ENCODE measurements at places on chromosomes 4 and X.

DNA sequence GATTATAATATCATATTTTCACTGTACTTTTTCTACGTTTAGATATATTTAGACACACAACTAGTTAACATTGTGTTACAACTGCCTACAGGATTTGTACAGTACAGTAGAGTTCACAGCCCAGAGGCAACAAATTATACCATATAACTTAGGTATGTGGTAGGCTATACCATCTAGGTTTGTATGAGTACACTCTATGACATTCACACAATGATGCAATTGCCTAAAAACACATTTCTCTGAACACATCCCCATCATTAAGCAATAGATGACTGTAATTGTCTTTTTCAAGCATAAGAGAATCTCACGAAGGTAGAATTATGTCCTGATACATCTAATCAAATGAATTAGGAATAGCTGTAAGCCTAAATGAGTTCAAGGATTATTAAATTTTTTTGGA, 12.3 kb upstream of the TIGD2 start:
- DNase-seq, result no peak

- DNase-seq, result no peak
These were observed 4.8 kb upstream of the SCOC start for GRCh38 chr4:140368686-140369085.

DNA sequence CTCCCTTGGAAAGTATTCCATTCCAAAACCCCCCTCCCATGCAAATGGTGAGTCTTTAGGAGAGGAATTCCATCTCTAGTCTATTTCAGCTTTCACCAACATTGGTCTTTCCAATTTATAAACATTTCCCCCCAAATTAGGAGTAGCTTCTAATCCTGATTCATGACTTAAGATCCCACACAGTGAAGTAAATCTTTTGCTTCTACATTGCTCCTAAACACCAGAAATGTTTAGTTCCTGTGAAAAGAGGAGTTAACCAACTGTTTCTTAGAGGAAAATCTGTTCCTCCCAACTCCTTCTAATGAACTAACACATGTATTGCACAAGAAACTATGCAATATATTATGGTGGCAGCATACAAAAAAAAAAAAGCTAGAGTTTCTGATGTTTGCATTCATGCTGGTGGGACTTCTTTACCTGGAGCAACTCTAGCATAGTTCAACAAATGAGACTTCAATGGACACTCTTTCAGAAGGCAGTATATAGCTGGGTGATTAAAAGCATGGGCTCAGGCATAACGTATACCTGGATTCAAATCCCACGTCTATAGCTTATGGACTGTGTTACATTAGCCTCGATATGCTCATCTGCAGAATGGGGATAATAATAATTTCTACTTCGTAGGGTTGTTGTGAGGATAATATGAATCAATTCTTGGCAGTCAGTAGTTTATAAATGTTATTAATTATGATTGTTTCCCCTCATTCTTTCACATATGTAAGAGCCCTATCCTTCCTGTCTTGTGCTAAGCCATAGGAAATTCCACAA, 131.6 kb upstream of the TMEM164 start:
- DNase-seq, result no peak

DNA sequence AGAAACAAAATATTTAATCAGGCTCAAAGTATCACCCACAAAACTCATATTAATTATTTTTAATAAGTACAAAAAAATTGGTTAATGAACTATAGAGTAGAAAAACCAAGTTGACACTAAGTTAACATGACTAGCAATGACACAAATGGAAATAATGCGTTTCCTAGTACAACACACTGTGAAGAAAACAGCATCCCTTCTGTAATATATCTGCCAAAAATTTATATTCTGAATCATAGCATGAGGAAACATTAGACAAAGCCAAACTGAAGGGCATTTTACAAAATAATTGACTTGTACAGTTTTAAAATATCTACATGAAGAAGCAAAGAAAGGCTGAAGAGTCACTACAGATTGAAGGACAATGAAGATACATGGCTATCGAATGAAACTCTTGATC, 477.6 kb upstream of the INTU start:
- DNase-seq, result no peak

- no peak for DNase-seq
These were observed 144.8 kb upstream of the TTC29 start for GRCh38 chr4:147090486-147090885.

DNA sequence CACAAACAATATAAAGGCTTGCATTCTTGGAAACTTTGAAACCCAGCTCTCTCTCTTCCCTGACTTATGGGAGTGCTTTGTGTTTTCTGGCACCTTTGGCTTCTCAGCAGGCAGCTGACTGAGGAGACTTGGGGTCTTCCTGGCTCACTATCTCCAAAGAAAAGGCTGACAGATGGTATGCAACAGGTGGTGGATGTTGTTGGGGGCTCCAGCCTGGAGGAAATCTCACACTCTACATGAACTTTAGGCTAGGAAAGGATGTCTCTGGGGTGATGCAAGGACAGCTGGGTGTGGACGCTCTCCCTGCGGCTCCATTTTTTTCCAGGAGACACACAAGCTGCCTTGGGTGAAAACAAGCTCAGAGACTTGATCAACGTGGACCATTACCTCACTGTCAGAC, 67.4 kb downstream of the DNAAF6 start:
- no peak for DNase-seq

GRCh38 chr4:87659247-87659931, 9.3 kb downstream of the DMP1 start:
- DNase-seq, result no peak

DNA sequence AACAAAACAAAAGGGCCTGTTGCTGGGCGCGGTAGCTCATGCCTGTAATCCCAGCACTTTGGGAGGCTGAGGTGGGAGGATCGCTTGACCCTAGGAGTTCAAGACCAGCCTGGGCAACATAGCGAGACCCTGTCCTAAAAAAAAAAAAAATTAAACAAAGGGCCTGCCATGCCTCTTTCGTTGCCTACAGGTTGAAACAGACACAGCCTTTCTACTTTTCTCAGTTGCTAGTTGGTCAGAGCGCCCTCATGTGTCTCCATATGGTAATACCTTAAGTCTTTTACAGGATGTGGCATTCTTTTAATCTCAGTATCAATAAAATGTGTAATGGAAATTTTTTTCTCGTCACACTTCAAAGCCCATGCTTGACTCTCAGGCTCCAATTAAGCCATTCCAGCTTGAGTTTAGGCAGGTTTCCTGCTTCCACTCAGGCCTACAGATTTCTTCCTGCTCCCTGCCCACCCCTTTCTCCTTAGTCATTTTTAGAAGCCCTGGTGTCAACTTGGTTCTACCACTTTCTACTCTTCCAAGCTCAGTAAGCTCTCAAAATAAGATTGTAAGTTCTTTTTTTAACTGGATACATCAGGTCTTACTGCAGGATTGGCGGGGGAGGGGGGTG, 4.6 kb upstream of the SOWAHD start:
- peak; percentile 22 for DNase-seq

DNA sequence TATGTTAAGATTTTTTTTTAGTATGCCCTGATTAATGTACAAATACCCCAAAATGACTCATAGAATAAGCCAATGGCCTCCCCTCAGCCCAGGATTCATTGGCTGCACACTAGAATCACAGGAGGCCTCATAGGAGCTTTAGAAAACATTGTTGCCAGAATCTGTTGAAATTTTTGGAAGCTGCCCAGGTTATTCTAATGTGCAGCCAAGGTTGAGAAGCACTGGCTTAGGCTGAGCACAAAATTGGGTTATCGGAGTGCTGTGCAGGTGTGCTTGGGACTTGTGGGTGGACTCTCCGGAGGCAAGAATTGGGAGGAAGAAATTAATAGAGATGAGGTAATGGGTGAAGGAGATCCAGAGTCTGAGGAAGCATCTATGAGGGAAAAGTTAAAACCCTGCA, 41.3 kb upstream of the VCX start:
- DNase-seq, result no peak

DNA sequence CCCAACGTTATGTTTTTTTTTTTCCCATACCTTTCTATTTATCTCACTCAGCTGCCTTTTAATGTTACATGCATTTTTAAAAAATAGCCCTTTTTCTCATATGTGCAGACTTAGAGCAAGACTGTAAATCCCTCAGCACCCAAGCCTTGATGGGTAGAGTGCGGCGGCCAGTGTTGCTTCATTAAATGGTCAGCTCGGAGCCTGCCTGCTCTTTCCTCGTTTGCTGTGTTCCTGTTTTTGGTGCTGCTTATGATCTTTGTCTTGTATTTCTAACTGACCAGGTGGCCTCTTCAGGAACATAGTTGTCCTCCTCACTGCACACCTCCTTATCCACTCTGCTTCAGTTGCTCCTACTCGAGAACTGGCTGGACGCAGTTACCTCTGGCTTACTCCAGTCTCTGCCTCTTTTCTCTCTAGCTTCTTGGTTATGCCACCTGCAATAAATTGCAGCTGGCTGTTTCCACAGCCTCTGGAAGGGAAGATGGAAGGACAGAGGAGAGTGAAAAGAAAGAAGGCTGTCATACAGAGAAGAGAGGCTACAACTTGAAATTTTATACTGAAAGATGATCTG, 10.7 kb downstream of the RBPJ start:
- no peak for DNase-seq

DNA sequence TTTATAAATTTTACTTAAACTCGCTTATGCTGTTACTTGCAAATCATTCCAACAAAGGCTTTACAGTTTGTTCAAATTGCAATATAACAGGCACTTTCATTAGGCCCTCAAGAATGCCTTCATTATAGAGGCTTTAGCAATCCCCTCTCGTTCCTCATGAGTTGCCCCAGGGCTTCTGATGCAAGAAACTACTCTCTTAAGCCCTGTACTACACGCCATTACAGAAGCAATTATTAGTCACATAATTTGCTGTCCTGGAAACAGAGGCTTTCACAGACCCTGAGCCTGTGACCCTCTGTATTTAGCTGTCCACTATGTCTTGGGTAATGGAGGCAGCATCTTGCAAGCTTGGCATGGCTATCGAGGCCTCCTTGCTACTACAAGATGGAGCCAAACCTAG, 965.9 kb upstream of the DIAPH2 start:
- DNase-seq, result no peak

DNA sequence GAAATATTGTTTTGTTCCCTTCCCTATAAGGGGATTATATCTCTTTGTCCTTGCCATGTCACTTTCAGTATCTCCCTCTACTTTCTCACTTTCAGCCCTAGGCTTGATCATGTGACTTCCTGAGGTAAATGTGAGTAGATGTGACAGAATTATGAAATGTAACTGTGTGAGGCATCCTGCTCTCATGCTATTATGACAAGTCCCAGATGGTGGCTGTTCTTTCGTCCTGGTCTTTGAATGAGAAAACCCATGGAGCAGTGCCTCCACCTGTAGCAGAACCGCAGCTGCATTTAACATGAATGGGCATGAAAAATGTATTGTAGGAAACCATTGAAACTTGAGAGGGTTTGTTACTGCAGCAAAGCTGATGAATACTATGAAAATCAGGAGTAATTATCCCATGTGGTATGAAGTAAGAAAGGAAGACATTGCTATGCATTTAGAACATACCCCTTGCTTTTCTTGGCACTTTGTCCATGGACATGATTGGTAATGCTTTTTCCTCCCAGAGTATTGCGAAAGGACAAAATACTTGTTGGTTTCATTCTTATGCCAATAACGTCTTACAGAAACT, 202.2 kb upstream of the GPRIN3 start:
- no peak for DNase-seq

DNA sequence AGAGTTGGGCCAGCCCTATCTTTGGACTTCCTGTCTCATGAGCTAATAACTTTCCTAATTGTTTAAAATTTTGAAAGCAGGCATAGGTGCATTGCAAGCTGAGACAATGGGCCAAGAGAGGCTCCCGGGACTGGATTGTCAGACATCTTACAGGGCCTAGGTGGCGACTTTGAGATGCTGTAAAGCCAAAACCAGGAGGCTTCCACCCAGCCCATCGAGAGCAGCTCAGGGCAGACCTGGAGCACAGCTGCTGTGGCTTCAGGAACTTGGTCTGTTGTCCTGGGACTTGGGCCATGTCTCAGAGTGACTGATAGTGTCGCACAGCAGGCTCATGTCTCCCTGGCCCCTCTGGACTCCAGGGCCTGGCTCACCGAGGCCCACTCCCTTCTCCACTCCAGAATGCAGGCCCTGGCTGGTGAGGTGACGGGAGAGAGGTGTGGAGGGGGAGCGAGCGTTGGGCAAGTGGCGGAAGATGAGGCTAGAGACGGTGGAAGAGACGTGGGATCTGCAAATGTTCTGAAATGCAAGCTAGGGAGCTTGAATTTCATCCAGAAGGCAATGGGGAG, 24.1 kb upstream of the MTM1 start:
- DNase-seq, result no peak

- DNase-seq, result no peak
These were observed 34.4 kb downstream of the AGTR2 start for GRCh38 chrX:116204932-116205331.

- DNase-seq, result no peak
These were observed 49.1 kb downstream of the GALNT7 start for GRCh38 chr4:173217727-173218126.

GRCh38 chrX:34879886-34880285, 62.7 kb upstream of the FAM47B start:
- no peak for DNase-seq

DNA sequence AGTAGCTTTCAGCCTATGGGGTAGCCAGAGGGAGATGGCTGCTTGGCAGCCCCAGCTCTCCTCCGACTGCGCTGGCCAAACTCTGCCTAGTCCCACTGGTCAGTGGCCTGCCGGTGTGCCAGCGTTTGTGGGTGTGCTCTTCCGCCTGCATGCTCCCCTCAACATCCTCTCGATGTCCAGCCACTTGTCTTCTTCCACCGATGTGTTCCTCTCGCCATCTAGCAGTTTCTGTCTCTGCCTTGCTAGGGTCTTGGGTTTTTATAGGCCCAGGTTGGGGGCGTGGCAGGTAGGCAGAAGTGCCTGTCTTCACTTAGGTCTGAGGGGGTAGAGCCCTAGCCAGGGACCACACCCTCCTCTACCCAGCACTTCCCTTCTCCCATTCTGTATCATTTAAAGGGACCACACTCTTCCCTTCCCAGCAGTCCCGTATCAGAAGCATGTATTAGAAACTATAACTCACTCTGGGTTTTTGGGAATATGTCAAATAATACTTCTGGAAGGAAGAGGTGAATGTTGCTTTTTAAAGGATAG, 124.4 kb downstream of the KDM6A start:
- no peak for DNase-seq

GRCh38 chr4:3613967-3614730, 81.9 kb upstream of the LRPAP1 start:
- DNase-seq, result no peak

DNA sequence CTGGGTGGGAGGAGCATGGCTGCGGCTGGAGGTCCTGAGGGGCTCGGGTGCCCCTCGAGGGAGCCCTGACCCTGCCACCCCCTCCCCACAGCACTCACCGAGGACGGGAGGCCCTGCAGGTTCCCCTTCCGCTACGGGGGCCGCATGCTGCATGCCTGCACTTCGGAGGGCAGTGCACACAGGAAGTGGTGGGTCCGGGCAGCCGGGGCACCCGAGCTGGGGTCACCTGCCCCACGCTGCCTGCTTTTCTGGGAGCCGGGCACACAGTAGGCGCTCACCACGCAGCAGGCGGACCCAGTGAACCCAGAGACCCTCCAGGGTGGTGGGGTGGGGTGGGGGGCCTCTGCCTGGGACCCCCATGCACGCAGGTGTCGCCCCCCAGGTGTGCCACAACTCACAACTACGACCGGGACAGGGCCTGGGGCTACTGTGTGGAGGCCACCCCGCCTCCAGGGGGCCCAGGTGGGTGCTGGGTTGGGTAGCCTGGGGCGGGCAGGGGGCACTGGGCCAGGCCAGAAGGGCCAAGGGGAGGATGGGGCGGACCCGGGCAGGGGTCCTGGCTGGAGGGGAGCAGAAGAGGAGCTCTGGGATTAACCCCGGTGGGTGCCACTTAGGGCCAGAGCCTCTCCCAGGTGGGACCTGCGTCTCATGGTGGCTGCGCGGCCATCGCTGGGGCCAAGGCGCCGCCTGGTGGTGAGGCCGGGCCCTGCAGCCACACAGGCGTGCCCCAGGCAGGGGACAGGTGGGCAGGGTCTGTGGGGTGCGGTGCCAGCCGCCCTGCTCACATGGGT, 1.4 kb downstream of the HGFAC start:
- DNase-seq, result no peak

Measured in NCI-H1436 treated with DMSO at 0.1 percent for 48 hours (cell line).